ENCODE measurements at places on chromosomes 7 and 10. TPM values are rescaled to one million over a fixed set of nuclear protein-coding genes. Genes with fewer than 3 reads are reported as not detected.

TLL2 gene
- total RNA-seq: 3.8 TPM

IFIT1B gene
- not detected for total RNA-seq

C10orf105 gene
- total RNA-seq: not detected

ELMO1 gene
- not detected for total RNA-seq

C7orf57 gene
- 0.26 TPM for total RNA-seq

TDRD1 gene
- not detected for total RNA-seq
